ENCODE measurements at places on chromosomes 13 and 19.
A peak's percentile ranks its signal among the peaks of the same experiment; 100 is the strongest.

- peak; percentile 19 for DNase-seq
These were observed at the start of gene GZMM for GRCh38 chr19:543910-544608. Gene GZMM (plus strand): TSS chr19:544053. CDS start chr19:544072, 19 bp downstream.

GRCh38 chr13:78409172-78409571 is 194.2 kb downstream of the POU4F1 start:
- no peak for DNase-seq

GRCh38 chr13:47337781-47338507 is 441.1 kb upstream of the HTR2A start:
- no peak for DNase-seq

DNA sequence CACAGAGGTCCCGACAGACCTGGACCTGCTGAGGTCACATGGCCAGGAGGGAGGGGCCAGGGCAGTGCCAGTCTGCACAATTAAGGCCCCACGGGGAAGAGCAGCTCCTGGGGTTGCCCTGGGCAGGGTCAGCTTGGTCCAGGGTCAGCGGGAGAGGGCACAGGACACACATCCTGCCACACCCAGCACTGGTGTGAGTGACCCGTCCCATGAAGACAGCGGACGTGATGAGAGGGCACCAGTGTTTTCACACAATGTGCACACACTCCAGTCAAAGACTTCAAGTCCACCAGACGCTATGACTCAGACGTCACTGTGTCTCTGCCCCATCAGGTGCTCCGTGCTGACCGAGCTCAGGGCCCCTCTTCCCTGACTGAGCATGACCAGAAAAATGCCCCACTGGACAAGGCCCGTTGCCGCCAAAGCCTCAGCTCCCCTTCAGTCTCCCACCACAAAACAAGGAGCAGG is 4.2 kb downstream of the TMEM259 start:
- DNase-seq, result no peak

GRCh38 chr13:44905556-44905955 is 83.7 kb downstream of the NUFIP1 start:
- no peak for DNase-seq

GRCh38 chr19:32858155-32858554 is 11.4 kb downstream of the SLC7A9 start:
- no peak for DNase-seq

DNA sequence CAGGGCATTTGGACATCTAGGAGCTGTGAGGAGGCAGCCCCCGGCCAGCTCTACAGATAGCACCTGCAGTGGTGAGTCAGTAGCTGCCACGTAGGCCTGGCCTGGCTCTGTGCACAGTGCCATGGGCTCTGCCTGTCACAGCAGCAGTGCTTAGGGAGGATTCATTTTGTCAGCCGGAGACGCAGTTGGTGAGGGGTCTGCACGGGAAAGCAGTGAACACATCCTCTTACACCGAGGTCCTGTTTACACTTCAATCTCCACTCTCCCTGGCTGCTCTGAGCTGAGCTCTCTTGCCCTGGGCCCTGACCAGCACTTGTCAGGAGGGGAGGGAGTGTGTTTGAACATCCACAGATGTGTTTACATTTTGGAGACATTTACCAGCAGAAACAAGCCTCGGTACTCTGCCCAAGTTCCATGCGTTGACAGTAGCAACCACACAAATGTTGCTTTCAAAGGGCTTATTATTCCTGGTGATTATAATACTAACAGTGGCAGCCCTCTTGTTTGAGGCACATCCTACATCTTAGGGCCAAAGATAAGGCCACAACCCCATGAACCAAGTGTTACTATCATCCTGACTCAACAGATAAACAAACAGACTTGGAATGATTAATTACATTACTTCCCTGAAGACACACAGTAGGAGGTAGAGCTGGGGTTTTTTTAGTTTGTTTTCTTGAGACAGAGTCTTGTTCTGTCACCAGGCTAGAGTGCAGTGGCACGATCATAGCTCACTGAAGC is 148.9 kb downstream of the USP12 start:
- DNase-seq, result no peak

GRCh38 chr19:15154002-15154612 is 46.7 kb downstream of the NOTCH3 start:
- no peak for DNase-seq

DNA sequence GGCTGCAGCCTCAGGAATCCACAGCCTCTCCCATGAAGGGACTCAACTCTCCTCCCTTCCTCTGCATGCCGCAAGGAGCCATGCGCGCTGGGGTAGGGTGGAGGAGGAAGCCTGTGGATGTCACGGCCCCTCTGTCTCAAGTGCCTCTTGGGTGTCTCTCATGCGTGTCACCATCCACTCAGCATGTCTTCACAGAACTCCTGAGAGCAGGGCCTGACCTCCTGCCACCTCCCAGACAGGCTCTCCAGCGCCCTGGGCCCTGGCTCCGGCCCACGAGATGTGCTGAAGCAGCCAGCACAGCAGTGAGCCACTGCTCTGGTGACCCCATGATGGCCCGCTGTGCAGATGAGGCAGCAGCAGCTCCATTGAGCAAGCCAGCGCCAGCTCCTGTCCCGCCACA is 25.9 kb upstream of the SPACA7 start:
- DNase-seq, result no peak

DNA sequence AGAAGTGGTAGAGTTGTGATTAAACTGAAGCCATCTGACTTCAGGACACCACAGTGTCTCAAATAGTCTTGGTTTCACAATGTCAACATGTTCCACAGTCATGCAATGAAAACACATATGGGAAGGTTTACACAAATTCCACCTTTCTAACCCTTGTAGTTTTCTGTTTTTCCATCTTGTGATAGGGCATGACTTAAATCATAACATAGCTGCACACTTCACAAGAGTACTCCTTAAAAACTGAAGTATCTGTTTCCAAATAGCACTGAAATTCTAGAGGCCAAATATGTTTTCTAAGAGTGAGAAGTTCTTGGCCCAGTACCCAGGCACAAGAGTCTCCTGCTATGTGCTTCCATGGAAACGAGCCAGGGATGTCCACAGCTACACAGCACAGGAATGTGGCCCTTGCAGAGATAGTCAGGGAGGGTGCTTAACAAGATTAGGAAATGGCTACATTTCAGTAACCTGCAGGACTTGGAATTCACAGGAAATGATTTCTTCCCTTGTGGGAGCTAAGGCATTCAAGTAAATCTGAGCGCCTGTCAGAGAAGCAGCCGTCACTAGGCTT is 269.1 kb downstream of the NDFIP2 start:
- DNase-seq, result no peak
